ENCODE measurements at places on chromosomes 1 and 21.

- DNase-seq = no peak
Measured at GRCh38 chr1:26132128-26132833, 20.7 kb downstream of the PDIK1L start.

DNA sequence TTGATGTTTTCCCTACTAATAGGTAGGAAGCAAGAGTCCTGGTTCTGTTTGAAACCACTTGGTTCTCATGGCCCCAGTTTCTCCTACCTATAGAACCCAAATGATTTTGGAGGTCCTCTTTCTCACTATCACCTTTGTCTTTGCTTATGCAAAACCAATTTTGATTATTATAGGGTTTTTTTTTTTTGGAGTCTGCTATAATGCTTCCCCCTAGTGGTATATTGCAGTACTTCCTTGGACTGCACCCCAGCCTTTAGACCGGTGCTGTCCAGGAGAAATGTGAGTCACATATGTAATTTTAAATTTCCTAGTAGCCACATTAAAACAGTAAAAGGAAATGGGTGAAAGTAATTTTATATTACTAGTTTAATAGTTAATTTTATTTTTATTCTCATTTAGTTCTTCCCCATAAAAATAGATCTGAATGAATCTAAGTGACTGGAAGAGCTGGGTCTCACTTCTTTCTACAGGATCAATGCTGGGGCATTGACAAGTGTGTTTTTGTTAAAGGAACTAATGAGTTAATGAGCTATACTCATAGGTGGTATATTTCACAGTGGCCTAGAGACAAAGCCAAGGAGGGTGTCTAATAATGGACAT lies 10.6 kb downstream of the FCMR start:
- no peak for DNase-seq

DNA sequence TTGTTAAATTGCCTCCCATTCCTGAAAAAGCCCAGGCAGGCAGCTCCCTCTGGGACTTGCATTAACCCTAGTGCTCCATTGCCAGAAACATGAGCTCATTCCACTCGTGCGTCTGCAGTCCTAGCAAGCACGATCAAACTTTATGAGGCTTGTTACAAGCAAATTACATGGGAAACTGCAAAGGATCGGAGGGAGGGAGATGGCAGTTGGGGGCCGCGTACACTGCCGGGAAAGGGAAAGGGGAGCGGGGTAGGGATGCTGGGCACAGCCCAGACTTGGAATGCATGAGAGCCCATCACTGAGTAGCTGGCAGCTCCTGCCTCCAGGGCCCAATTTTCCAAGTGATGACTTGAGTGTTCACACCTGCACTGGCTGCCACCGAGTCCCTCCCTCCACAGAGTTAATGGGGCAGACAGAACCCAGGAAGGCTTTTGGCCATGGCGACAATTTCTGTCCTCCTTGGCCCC lies 169.9 kb downstream of the BRINP2 start:
- DNase-seq = no peak

- no peak for DNase-seq
Measured at GRCh38 chr1:64248065-64248464, 44.6 kb downstream of the UBE2U start.

GRCh38 chr1:61013946-61014667 lies 68.3 kb upstream of the NFIA start:
- DNase-seq = no peak
